Stimulated activated CD4-positive, alpha-beta T cell treated with anti-CD3 and anti-CD28 coated beads, Interleukin-1b, Interleukin-23, amount 100 ng/mL, for 48 hours (primary cell): ENCODE measurements at places on chromosomes 3 and 15.
A peak's percentile ranks its signal among the peaks of the same experiment; 100 is the strongest.

DNA sequence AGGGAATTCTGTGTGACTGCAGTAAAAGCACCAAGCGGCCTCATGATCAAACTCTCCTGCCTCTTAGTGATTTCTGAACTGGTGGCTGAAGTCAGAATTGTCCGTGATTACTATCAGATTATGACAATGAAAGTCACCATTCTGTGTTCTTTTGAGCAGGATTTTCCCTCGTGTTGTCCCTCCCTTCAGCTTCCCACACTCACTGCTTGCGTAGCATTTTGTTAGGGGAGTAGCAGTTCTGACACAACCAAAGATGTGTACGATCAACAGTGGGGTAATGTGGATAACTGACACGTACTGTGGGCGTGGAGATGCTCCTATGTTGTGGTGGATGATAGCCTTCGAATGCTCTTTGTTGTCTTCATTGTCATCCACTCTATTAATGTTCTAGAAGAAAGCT is 67.8 kb upstream of the ICE2 start:
- DNase-seq = peak; percentile 27

DNA sequence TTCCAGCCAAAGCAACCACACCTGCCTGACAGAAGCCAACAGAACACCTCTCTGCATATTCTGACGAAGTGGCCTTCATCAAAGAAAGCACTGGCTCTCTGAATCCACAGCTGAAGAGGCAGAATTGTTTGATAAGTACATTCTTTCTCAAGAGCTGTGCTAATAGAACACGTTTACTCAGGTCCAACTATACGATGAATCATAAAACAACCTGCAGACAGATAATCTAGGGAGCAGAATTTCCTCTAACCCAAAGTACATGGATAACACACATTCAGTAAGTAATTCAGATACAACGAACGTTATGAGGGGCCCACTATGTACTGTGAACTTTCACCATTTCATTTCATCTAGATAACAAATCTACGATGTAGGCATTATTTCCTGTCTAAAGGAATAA is 25.4 kb downstream of the ALDH1A2 start:
- DNase-seq = no peak

GRCh38 chr3:98038286-98038685 is 3.2 kb upstream of the GABRR3 start:
- no peak for DNase-seq

- no peak for DNase-seq
Observed at GRCh38 chr15:47246317-47246716, 471.0 kb upstream of the SEMA6D start.

DNA sequence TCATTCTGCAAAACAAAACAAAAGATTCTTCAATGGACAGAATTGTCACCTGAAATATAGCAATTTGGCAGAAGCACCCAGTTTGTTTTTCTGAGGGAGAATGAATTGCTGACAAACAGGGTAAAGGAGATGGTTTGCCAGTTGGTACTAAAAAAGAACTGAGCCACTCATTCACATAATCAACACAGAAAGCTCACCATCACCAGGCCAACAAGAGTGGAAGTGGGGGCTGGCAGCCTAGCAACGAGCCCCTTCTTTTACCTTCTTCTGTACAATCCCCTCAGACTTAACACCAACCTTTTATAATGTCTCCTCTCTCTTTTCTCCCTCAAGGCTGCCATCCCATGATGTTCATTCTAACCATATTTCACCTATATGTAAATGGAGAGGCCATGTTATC is 5.9 kb downstream of the TOP2B start:
- DNase-seq = no peak

DNA sequence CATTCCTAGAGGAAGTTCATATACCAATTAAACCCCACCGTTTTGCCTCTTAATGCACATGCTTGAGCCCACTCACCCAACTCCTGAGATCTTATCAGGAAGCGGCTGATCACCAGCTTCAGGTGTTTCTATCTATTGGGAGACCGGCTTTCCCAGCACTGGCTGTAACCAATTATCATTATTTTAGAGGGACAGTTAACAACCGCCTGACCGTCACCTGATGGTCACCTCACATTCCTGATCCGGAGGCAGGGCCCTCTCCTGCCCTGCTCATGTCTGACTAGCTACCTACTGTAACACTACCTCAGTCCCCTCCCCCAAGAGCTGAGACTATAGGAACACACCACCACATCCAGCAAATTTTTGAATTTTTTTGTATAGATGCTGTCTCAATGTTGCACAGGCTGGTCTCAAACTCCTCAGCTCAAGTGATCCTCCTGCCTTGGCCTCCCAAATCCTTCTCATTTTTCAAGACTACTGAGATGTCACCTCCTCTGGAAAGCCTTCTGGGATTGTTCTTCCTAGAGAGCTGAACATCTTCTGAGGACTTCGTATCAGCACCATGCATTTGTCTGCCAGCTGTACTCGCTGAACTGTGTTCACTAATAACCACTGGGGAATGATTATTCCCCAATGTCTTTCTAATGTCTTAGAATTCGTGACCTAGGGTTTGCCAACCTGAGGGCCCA is 84.8 kb downstream of the LSM3 start:
- DNase-seq = no peak

- DNase-seq = no peak
Observed at GRCh38 chr15:101694261-101694660, 30.0 kb downstream of the TARS3 start.

- DNase-seq = no peak
Observed at GRCh38 chr3:186442162-186442561, 80.1 kb upstream of the DGKG start.

DNA sequence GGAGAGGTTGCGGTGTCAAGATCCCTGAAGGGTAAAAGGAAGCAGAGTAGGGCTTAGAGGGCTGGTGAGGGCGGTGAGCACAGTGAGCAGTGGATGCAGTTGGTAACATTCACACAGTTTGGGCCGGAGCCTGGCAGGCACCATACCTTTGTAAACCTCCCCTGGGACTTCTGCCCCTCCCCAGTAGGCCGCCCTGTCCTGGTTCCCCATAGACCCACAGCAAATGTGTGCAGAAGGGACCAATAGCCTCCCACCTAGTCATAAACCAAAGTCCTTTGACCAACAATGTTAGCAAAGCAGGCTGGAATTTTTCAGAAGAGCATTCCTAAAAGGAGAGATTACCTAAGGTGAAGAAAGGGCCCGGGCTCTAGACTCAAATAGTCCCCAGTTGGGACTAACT is 1.7 kb upstream of the PHGR1 start:
- DNase-seq = no peak

GRCh38 chr3:86175593-86176444 is 815.1 kb downstream of the VGLL3 start:
- no peak for DNase-seq

DNA sequence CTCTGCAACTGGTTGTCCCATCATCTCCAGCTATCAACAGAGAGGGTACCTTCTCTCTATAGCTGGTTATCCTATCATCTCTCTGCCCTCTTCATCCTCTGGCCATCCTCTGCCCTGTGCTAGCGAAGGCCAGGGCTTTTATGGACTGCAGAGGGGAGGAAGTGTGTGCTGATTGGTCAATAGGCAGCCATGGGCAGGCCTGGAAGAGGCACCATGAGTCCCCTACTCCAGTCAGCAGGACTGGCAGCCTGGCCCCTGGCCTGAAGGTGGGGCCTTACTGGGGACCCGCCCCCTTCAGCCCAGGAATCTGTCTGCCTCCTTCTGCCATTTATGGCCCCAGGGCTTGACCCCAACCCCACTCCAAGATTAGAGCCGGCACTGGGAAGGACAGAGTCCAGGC is 10.4 kb upstream of the TRIM59 start:
- DNase-seq = no peak

DNA sequence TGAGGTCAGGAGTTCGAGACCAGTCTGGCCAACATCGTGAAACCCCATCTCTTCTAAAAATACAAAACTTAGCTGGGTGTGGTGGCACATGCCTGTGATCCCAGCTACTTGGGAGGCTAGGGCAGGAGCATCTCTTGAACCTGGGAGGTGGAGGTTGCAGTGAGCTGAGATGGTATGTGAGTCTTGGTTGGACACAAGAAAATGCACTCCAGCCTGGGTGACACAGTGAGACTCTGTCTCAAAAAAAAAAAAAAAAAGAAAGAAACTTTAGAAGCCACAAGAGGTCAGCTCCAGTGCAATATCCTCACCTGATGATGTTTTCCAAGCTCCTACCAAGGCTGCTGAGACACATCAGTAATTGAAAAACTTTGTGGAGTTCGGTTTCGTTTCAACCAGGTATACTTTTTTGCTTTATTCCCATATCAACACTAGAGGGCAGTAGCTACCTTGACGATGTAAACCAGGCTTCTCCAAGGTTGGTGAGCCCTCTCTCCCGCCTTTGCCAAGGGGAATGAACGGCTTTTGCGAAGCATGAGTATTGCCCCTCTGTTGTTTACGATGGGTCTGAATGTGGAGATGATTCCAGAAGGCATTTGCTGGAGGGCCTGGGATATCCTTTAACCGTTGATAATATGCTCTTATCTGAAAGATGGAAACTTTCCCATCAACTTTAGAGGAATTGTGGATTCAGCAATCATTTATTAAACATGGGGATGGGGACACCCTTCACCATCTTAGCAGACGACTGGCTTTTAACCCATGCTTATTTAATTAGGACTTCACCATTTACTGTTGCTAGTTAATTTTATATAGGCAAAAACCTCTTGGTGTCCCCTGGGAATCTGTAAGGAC is 202.8 kb downstream of the SV2B start:
- DNase-seq = peak; percentile 19

DNA sequence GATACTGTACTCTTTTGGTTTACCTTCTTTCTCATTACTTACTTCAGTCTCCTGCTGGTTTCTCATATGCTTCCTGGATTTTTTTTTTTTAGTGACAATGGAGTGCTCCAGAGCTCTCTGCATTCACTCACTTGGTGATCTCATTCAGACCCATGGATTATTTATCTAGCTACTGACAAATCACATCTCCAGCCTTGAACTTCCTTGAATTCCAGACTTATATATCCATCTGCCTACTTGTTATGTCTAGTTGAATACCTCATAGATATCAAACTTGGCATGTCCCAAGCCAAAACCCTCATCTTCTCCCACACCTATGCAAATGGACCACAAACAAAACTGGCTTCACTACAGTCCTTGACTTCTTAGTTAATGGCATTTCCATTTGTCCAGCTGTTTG is 234.7 kb upstream of the ZPLD1 start:
- DNase-seq = no peak

- DNase-seq = no peak
Observed at GRCh38 chr3:30966896-30967295, 72.4 kb upstream of the GADL1 start.

DNA sequence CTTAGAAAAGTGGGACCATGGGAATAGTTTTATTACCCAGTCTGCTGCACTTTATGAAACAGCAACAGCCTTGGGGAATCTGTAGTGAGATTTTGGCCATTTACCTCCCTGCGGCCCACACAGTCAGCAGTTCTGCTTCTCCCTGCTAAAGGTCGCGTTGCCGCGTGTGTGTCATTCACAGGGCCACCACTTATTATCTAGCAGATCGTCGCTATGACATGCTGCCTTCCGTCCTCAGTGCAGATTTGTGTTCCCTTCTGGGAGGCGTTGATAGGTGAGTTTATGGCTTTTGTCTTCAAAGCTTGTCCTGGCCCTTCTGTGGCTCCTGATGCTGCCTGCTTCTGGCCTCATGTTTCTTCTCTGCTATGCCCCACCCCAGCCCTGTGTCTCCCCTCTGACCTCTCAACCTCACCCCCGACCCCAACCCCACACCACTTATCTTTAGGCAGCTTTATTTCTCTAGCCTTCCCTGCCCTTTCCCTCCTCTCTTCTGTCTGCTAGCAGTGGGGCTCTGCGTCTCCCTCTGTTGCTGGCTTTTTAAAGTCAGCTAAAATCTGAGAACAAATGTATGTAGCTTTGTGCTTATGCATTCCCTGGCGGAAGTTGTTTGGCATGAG is 30.1 kb downstream of the DIS3L start:
- no peak for DNase-seq

DNA sequence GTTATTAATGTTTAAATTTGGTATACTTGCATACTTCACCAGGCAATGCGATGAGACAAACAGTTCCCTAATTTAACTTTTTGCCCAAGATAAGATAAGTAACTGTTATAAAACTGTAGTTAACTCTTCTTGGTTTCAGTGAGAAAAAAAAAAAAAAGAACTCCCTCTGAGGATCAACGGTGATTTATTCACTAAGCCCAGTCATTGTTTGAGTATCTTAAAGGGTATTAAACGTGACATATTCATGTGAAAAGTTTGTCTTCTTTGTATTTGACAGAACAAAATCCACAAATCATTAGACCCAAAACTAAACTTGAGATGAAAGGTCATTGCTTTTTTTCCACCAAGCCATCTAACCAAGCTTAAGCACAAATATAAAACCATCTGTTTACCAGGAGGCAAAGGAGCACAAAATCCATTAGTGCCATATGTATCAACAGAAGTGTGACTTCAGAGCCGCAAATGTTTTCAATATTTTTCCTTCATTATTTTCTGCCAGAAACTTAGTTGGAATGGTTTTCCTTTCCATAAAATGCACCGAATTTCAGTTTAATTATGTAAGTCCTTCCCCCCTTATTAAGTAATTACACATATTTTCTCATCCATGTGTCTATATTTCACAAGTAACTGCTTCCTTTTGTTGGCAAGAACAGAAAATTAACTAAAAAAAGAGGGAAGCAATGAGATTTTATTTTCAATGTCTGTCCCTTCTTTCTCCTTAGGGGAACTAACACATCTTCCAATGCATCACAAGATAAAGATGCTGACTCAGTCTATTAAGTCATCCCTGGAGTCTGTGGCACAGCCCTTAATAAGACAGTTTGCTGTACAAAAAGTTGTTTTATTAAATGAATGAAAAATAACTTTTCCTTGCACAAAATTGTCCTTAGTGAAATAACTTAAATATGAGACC is 92.2 kb upstream of the RAP2B start:
- no peak for DNase-seq
